SHP77 treated with DMSO at 0.1 percent for 48 hours (cell line): ENCODE measurements at places on chromosomes 4 and X.

DNA sequence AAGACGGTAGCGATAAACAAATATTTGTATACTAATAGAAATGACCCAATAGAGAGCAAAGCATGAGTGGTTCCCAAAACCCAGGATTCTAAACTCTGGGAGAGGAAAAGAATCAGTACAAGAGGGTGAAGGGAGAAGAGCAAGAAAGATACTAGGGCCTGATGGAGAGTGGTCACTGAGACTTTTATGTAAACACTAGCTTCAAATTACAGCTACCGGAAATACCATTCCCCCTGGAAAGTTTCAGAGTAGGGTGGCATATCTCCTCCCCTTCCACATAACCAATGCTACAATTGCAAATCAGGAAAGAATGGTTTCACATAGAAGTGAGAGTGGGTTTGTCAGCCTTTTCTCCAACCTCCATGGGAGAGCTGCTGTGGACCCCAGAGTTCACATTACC, 77.1 kb downstream of the EIF4E start:
- DNase-seq = no peak

DNA sequence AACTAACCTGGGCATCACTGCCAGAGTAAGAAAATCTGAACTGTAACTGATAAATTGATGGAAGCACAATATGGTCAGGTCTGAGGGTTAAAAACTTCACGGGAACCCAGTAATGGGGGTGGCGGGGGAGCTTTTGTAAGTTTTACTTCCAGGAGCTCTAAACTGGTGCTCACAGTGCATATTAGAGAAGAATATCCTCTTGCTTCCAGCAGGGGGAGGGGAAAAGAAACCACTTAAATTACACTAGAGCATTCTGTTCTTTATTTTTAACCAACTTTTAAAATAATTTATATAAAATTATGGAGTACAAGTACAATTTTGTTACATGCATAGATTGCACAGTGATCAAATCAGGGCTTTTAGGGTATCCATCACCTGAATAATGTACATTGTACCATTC, 33.7 kb downstream of the WDR17 start:
- no peak for DNase-seq

- DNase-seq = no peak
Measured at GRCh38 chr4:107854356-107855022, 29.8 kb downstream of the SGMS2 start.

DNA sequence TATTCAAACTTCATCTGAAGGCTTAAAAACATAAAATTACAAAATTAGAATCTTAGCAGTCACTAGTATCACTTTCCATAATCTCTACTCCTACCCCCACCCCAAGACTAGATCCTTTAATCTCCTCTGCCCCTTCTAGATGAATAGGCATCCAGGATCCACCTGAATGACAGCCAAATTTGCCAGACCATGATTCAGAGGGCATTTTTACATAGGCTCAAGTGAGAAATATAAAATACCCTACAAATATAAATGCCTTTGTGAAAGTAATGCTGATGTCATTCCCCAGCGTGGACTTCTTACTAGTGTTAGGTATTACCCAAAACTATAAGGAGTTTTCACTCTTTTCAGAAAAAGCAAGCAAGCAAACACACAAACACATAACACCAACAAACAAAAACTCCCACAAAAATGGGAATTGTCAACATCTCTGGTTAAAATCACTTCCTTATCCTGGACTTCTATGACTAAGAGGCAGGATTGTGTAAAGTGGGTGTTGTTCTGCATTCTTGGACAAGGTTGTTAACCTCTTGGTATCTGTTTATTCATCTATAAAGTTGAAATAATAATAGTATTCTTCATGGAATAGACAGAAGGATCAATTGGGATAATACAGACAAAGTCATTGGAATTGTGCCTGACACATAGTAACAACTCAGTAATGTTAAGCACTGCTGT, 51.3 kb upstream of the TMPRSS11F start:
- DNase-seq = no peak

GRCh38 chr4:123833171-123833643, 436.6 kb downstream of the SPRY1 start:
- DNase-seq = no peak

DNA sequence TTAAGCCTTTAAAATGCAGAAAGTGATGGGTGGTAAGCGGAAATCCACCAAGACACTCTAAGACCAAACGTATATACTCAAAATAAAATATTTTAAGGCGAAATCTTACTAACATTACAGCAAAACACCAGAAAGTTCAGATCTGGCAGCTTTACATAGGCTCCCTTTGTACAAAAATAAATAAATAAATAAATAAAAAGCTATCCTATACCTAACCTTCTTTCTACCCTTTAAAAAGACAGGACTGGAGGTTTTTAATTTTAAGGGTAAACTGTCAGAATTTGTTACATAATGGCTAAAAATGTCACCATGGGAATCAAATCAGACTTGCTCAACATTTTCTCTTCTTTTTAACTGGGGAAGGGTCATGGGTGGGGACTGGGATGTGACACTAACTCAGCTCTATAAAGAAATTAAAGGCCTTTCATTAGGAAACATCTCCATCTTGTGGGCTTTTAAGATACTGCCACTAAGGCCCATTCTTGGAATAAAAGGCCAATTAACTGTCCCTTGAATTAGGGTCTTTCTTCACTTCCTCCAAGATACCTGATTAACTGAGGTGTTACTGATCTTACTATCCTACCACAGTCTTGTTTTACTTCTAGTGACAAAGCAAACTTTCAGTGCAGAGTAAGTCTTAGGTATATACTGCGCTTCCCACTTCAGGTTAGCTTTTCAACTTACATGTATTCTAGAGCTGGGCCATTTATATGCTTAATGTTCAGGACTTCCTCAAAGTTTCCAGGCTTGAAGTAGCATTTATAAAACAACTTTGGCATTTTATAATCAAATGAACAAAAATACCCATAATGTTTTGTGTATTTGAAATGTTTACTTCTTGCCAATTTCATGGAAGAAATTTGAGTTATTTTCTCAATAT, 13.3 kb downstream of the HNRNPD start:
- no peak for DNase-seq

GRCh38 chr4:66252291-66252690, 582.0 kb upstream of the EPHA5 start:
- DNase-seq = no peak

DNA sequence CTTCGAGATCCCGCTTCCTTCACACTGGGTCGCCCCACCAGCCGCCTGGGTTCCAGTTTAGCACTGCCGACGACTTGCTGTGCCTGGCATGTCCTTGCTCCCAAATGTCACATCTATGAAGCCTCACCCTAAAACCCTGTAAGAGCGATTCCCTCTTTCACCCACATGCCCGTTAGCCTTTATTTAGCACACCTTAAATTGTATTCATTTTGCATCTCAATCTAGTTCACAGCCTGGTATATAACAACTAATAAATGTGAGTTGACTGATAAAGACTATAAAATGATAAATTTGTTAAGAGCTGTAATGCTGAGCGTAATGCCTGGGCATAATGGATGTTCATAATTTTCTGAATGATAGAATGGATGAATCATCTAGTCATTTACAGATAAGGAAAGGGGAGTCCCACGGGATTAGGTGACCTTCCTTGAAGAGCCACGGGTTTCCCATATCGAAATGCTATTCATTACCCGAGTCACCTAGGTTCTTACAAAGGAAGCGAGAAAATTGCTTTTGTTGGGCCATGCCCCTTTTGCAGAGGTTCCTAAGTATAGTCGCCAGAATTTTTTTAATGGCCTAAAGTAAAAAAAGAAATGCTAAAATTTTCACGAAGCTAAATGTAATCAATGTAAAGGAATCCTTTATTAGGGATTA, 1.1 kb upstream of the AP1S2 start:
- DNase-seq = no peak

- DNase-seq = no peak
Measured at GRCh38 chr4:183335369-183335940, 13.2 kb upstream of the CLDN24 start.

DNA sequence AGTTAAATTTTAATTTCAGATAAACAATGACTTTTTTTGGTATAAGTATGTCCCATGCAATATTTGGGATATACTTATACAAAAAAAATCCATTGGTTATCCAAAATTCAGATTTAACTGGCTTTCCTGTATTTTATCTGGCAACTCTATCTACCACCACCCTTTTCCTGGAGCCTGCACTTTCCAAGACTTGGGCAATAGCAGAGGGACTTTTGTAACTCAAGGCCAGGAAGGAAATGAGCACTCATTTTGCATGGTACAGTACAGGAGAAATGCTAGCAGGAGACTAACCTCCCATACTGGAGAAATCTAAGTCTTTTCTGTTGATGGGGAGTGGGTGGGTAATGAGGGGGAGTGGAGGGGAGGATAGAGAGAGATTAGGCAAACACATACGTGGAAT, 37.7 kb upstream of the PLAC1 start:
- no peak for DNase-seq

DNA sequence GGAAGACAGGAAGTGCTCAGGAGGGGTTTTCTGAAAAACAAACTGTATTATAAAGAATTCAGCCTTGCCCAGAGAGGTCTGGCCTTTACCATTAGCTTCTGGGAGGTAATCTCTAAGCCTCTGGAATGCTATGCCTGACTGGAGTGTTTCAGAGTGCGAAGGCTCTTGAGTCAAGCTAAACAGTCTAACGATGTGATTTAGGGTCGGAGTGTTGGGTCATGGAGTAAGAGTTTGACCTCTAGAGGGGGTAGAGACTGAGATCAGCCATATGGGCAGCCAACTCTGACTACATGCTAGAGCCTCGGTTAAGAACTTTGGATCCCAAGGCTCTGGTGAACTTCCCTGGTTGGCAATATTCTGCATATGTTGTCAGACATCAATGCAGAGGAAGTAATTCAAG, 15.0 kb downstream of the BOD1L1 start:
- DNase-seq = no peak

DNA sequence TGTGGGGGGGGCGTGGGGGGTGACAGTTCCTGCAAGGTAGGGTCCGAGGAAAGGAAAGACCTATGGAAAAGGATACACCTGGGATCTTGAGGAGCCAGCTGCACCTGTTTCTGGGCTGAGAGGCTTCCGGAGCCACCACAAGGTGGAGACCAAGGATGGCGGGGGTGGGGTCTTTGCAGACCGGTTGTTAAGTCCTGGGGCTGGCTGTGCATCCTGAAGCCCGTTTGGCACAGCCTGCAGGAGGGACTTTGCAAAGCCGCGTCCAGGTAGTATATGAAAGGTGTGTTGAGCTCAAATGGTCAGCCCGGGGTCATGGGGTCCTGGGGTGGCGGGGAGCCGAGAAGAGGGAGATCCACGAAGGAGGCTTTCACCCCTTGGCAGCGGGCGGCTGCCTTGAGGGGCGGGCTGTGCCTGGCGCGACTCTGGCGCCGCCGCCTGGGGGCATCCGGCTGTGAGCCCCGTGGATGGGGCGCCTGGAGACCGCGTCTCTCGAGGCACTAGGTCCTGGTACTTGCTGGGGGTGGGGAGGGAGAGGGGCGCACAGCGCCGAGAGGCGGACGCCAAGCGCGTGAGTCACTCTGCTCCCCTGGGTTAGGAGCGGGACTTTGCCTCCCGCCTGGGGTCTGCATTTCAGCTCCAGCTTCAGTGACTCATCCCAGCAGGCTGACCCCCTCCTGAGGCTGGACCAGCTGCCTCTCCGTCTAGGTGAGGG, 58.2 kb upstream of the DYNLT3 start:
- DNase-seq = no peak

- DNase-seq = no peak
Measured at GRCh38 chrX:26109142-26109541, 29.0 kb upstream of the MAGEB18 start.

GRCh38 chrX:37509349-37509748, 62.1 kb upstream of the LANCL3 start:
- DNase-seq = no peak

GRCh38 chrX:139907078-139907477, 25.8 kb downstream of the ATP11C start:
- DNase-seq = no peak

GRCh38 chr4:149815743-149816142, at the start of gene IQCM:
Gene IQCM (minus strand): TSS chr4:149815843. CDS start chr4:149742691, 73,152 bp downstream.
- no peak for DNase-seq

- no peak for DNase-seq
Measured at GRCh38 chrX:40871385-40872082, 136.2 kb upstream of the MED14 start.

DNA sequence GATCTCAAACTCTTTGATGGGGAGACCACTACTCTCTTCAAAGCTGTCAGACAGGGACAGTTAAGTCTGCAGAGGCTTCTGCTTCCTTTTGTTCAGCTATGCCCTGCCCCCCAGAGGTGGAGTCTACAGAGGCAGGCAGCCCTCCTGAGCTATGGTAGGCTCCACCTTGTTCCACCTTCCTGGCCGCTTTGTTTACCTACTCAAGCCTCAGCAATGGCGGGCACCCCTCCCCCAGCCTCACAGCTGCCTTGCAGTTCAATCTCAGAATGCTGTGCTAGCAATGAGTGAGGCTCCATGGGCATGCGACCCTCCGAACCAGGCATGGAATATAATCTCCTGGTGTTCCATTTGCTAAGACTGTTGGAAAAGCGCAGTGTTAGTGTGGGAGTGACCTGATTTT, 42.1 kb upstream of the UGT2B10 start:
- DNase-seq = no peak

DNA sequence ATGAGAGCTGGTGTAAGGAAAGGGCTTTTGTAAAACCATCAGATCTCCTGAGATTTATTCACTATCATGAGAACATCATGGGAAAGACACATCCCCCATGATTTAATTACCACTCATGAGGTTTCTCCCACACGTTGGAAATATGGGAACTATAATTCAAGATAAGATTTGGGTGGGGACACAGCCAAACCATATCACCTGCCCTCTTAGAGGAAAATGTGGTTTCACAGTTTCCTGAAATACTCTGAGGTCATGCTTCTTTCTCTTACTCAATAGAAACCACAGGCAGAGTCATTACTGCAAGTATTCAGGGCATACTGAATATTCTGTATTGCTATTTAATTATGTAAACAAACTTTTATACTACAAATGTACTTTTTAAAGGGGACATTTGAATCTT, 1453.3 kb downstream of the PCDH18 start:
- DNase-seq = no peak

- DNase-seq = no peak
Measured at GRCh38 chr4:8507196-8507570, 66.6 kb downstream of the TRMT44 start.

GRCh38 chr4:48271626-48272025, 2.0 kb upstream of the TEC start:
- DNase-seq = no peak

- no peak for DNase-seq
Measured at GRCh38 chr4:39330353-39330752, 35.8 kb downstream of the RFC1 start.

DNA sequence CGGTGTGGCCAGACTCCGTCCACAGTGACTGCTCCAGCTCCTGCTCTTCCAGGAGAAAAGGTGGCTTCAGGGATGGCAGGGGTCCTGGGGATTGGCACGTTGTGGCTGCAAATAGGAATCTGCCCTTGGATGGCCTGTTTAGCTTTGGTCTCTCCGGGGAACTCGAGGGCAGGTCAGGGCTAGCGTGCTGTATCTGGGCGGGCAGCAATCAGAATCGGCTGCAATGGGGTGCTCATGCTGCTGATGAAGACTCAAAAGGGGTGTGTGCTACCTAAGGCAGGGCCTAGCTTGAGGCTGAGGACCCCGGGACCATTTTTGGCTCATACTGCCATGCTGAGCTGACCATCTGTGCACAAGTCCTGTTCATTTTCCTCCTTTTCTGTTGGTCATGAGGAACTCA, 51.3 kb downstream of the RGS12 start:
- DNase-seq = no peak

GRCh38 chrX:154751669-154752271, 893 bp upstream of the GAB3 start:
- no peak for DNase-seq
